ENCODE measurements at places on chromosomes 1 and 21.

DNA sequence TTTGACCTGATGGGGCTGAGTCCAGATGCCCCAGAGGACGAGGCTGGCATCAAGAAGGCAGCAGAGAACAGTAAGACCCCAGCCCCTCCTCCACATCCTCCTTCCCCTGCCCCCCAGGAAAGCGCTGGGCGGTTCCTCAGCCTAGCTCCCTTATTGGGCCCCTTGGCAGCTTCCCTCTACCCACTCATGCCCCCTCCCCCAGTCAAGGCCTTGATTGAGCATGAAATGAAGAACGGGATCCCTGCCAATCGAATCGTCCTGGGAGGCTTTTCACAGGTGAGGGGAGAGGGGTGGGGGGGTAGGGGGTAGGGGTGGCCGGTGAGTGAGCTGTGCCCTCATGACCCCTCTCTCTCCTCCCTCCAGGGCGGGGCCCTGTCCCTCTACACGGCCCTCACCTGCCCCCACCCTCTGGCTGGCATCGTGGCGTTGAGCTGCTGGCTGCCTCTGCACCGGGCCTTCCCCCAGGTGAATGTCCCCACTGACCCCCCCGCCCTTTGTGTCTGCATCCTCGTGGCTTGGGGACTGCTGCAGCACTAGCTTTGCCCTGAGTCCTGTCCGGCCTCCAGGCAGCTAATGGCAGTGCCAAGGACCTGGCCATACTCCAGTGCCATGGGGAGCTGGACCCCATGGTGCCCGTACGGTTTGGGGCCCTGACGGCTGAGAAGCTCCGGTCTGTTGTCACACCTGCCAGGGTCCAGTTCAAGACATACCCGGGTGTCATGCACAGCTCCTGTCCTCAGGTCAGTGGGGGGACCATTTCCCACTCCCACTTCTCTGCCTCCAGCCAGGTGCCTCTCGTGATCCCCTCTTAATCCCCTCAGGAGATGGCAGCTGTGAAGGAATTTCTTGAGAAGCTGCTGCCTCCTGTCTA lies 3.2 kb downstream of the LYPLA2 start:
- no peaks in the 10 kb centered on the region for H3K27me3 ChIP-seq
- H3K4me1 ChIP-seq = no peaks in the 10 kb centered on the region
- H3K36me3 ChIP-seq = no peaks in the 10 kb centered on the region
- H3K27ac ChIP-seq = peak overlapping the region; percentile 52

DNA sequence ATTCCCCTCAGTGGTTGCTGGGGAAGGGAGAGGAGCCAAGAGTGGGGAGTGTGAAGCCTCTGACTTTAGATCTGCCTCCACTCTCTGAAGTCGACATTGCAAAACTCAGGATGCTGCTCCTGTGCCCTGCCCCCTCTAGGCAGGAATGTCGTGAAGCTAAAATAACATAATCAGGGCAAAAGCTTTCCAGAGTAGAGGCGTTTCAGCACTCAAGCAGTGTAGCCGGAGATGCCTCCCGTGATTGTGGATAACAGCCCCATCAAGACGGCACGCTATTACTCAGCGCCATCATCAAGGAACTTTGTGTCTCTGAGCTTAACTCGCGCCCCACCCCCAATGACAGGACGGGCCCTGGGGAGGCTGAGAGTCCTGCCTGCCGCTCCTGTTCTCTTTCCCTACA lies 60.0 kb downstream of the FBXO2 start:
- H3K27ac ChIP-seq = no peak overlapping the region
- no peaks in the 10 kb centered on the region for H3K4me1 ChIP-seq
- no peaks in the 10 kb centered on the region for H3K27me3 ChIP-seq
- H3K4me3 ChIP-seq = no peak overlapping the region
- DNase-seq = no peak

GRCh38 chr1:72483846-72484357 lies 201.6 kb upstream of the NEGR1 start:
- H3K36me3 ChIP-seq = no peaks in the 10 kb centered on the region
- no peaks in the 10 kb centered on the region for H3K4me1 ChIP-seq
- no peaks in the 10 kb centered on the region for H3K27me3 ChIP-seq
- DNase-seq = no peak
- no peak overlapping the region for H3K27ac ChIP-seq

DNA sequence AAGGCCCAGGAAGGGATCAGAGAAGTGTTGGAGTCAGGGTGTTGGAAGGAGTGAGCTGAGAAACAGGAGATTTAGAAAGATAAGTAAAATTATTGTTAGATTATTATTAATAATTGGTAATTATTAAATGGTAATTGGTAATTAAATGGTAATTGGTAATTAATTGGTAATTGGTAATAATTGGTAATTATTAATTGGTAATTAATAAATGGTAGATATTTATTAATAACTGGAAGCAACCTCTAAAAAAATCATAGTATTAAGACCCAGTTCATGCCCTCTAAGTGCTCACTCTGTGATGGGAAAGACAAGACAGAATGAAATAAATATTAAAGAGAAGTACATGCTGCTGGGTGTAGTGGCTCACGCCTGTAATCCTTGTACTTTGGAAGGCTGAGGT lies 13.8 kb upstream of the EPS15 start:
- no peaks in the 10 kb centered on the region for H3K36me3 ChIP-seq
- H3K4me1 ChIP-seq = no peaks in the 10 kb centered on the region
- DNase-seq = no peak
- no peak overlapping the region for H3K27ac ChIP-seq

DNA sequence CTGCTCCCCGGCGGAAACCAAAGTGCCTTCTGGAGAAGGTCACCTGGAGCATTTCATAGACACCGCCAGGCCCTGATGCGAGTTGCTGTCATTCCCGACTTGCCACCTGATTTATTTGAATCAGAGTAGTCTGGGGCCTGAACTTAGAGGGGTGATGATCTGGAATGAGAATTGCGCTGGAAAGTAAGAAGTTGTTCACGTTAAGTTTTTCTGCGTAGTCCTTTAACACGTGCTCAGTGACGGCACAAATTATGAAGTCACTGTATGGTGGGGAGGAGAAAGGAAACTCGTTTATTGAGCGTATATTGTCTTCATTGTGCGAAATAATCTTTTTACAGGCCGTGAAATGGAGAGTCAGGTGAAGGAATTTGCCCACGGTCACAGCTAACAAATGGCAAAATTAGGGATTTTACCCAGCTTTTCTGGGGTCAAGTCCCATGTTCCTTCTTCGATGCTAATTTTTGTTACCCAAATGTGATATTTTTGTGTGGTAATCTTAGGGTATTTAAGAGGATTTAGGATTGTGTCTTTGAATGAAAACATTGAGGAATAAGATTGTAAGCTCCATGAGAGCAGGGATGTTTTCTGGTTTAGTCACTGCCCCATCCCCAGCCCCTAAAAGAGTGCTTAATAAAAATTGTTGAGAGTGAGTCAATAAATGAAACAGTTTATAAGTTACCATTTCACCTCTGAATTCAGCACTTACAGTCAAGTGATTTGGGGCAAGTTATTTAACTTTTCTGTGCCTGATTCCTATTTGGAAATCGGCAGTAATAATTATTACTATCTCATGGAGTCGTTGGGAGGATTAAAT lies 46.4 kb upstream of the NBL1 start:
- peak overlapping the region; percentile 96 for H3K4me3 ChIP-seq
- H3K36me3 ChIP-seq = no peaks in the 10 kb centered on the region
- no peak for DNase-seq
- H3K4me1 ChIP-seq = peaks cover 3% of the 10 kb centered on the region
- peak overlapping the region; percentile 89 for H3K27ac ChIP-seq

DNA sequence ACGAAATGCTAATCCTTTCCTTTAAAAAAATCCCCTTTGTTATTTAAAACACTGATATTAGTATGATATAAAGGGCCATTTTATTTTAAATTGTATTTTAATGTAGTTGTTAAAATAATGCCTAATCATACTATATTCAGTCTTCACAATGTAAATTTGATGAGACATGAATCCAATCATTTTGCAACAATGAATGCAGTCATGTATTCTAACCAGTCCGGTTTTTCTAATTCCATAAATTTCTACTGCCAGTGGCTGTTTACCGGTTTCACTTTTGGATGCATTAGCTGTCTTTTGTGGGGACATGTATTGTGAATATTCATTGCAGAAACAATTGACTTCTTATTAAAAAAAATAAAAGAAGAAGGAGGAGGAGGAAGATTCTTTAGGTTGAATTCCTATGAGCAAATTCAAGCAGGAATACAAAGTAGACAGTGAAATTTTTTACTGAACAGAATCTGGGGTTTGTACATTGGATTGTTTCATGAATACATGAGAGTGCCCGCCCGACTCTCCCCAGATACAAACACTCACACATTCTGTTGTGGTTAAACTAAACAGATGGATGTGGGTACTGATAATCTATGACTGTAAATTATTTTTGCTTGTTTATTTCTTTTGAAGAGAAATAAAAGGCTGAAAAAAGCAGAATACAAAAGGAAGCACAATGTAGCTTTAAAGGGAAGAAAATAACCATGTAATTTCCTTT lies 624.8 kb upstream of the PTBP2 start:
- H3K27me3 ChIP-seq = no peaks in the 10 kb centered on the region
- H3K36me3 ChIP-seq = no peaks in the 10 kb centered on the region
- H3K4me1 ChIP-seq = no peaks in the 10 kb centered on the region
- no peak for DNase-seq

- no peaks in the 10 kb centered on the region for H3K27me3 ChIP-seq
- no peaks in the 10 kb centered on the region for H3K36me3 ChIP-seq
- H3K4me3 ChIP-seq = no peak overlapping the region
- peak overlapping the region; percentile 48 for H3K27ac ChIP-seq
These were observed 4.3 kb upstream of the CHI3L2 start for GRCh38 chr1:111223126-111223685.

- H3K4me1 ChIP-seq = no peaks in the 10 kb centered on the region
- no peak overlapping the region for H3K27ac ChIP-seq
- no peaks in the 10 kb centered on the region for H3K27me3 ChIP-seq
These were observed 113.7 kb downstream of the KAZN start for GRCh38 chr1:14712136-14712535.

DNA sequence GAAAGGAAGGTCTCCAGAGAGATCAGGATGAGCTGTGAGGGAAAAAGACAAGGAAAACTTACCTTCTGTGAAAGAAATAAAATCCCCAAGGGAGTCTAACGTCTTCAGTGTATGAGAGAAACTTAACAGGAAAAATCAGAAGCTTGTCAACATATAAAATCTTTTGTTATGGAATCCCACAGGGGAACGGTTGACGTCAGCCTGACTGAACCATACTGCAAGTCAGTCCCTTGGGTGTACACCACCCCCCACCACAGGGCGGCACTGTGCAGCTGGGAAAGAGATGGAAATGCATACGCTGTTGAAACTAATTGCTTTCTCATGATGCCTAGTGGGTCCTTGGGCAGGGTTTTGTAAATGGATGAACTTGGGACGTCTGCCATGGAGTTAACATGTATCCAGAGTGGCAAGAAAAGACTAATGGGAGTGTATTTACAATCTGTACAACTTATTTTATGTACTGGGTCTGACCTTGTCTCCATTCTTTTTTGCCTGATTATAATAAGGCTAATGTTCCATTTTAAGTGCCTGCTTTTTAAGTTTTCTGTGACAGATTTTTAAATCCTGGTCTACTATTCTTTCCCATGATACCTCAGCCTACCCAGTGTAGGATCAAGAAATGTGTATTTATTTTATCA lies 22.7 kb downstream of the UTP25 start:
- H3K36me3 ChIP-seq = peaks cover 6% of the 10 kb centered on the region
- no peak overlapping the region for H3K27ac ChIP-seq
- no peak overlapping the region for H3K4me3 ChIP-seq
- DNase-seq = peak; percentile 24
- no peaks in the 10 kb centered on the region for H3K4me1 ChIP-seq

- H3K4me1 ChIP-seq = peaks cover 11% of the 10 kb centered on the region
- H3K4me3 ChIP-seq = peak overlapping the region; percentile 42
- H3K36me3 ChIP-seq = no peaks in the 10 kb centered on the region
- H3K27ac ChIP-seq = peak overlapping the region; percentile 79
These were observed 50.0 kb upstream of the BOLA1 start for GRCh38 chr1:149849111-149849946.

DNA sequence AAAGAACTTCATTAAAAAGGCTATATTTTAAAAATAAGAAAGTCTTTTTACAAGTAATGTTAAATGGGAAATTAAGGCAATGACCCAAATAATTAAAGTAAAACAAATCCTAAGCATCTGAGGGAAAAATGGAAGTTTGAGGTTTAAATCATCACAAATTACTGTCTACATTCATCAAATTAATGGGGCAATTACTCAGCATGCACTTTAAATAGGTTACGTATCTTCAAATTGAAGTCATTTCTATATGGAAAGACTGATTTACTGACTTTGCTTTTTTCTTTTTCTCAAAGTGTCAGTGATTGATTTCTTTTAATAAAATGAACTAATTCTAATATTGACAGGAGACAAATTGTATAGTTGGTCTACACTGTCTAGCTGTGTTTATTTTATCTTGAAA lies 1452.3 kb downstream of the NCAM2 start:
- H3K4me1 ChIP-seq = no peaks in the 10 kb centered on the region
- no peak overlapping the region for H3K27ac ChIP-seq
- no peak for DNase-seq
- H3K4me3 ChIP-seq = no peak overlapping the region
- H3K36me3 ChIP-seq = no peaks in the 10 kb centered on the region

GRCh38 chr1:61081686-61082310 lies 563 bp upstream of the NFIA start:
- peak overlapping the region; percentile 86 for H3K27ac ChIP-seq
- no peaks in the 10 kb centered on the region for H3K36me3 ChIP-seq
- H3K4me1 ChIP-seq = peaks cover 10% of the 10 kb centered on the region
- H3K27me3 ChIP-seq = no peaks in the 10 kb centered on the region

DNA sequence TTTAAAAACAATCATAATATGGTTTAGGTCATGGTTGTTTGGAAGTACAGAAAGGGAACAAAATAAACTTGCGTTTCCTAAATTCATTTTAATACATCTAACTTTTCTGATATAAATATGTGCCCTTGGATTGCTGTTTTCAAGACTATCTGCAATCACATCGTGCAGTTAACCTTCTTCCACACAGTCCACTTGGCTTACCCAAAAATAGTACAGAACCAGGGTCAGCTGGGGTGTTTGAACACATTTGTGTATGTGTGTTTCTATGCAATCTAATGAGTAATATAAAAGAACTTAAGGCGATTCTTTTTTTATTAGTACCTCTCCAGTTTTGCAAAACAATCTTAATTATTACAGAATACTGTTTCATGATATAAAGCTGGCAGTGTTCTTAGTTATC lies 19.9 kb downstream of the SAMSN1 start:
- no peaks in the 10 kb centered on the region for H3K36me3 ChIP-seq
- DNase-seq = no peak
- no peaks in the 10 kb centered on the region for H3K4me1 ChIP-seq
- no peak overlapping the region for H3K27ac ChIP-seq
- no peak overlapping the region for H3K4me3 ChIP-seq

DNA sequence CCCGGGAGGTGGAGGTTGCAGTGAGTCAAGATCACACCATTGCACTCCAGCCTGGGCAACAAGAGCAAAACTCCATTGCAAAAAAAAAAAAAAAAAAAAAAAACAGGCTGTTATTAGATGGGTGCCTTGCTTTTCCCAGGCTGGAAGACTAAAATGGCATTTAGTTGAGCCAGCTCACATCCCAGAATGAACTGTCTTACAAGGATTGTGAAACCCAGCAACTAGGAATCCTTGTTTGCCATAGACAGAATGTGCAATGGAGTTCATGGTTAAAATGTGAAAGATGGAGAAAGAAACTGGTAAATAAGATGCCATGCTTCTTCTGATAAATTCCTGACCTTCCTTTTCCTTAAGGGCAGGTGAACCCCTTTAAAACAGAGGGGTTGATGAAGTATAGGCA lies 215.8 kb upstream of the GREM2 start:
- no peaks in the 10 kb centered on the region for H3K36me3 ChIP-seq
- DNase-seq = no peak
- H3K4me1 ChIP-seq = no peaks in the 10 kb centered on the region
